ENCODE measurements at places on chromosomes 11 and 22.

DNA sequence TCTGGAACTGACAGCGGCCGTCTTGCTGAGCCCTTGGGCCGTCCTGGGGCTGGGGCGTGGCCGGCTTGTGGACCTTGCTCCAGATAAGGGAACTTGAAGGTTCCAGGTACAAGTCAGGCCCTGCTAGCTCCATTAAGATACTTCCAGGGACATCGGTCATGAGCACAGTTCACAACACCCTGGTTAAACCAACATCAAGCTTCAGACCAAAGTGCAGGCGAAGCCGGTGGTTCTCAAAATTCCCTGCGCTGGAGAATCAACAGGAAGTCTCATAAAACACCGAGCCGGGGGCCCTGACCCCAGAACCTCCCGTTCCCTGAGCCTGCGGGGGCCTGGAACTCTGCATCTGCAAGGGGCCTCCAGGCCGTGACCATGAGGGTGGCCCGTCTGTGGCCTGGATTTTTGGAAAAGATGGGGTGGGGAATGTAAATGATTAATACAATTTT is 1043.8 kb downstream of the BRD1 start:
- DNase-seq, result no peak

DNA sequence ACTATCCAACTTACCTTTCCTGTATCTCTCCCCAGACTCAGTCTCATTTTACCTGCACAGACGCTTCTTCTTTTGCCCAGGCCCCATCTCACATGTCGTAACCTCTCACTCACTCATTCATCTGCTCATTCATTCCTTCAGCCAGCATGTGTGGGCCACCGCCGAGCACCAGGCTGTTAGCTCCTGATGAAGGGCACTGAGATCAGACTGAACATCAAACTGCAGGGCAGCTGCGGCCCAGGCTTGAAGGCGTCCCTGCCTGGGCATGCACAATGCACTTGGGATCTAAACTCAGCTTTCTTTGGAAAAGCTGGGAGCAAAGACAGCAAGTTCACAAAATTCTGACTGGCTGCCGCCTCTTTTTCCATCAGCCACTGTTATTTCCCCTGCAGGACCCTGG is 1456.3 kb downstream of the BRD1 start:
- DNase-seq, result no peak

DNA sequence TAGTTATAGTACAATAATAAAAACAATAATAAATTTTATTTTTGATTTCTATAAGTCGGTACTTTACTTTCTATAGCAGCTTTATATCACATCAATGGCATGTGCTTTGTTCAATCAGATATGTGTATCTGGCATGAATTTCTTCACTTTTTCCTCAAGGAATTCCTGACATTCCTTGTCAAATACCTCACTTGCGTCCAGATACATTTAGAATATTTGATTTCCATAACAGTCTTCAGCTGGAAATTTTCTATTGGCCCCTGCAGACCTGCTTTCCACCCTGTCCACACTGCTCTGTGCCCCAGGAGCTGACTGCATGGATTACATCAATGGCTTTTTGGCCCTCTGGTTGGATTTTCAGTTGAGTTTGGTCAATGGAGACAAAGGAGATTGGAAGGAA is 93.2 kb downstream of the FAR1 start:
- no peak for DNase-seq

DNA sequence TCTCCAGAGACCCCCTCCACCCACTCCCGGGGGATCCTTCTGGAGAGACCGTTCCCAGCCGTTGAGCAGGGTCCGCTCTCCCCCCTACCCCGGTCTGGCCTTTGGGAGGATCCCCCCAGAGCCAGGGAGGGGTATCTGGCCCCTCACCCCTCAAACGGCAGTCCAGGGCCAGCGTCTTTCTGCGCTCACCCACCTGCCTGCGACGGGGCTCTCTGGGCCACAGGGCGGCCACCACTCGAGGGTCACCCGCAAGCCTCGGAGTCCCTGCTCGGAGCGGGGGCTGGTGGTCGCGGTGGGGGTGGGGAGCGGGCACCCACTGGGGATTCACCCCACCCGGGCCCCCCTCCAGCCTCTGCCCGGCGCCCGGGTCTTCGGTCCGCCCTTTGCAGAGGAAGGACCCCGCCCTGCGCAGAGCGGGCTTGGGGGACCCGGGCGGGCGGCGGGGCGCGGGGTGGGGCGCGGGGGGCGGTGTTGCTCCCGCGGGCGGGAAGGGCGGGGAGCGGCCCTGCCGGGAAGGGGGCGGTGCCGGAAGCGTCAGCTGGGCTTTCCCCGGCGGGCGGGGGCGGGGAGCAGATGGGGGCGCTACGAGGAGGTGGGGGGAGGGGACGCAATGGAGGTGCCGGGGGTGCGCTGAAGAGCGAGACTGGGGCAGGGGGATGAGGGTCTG is 16.6 kb downstream of the CRELD2 start:
- DNase-seq, result no peak

DNA sequence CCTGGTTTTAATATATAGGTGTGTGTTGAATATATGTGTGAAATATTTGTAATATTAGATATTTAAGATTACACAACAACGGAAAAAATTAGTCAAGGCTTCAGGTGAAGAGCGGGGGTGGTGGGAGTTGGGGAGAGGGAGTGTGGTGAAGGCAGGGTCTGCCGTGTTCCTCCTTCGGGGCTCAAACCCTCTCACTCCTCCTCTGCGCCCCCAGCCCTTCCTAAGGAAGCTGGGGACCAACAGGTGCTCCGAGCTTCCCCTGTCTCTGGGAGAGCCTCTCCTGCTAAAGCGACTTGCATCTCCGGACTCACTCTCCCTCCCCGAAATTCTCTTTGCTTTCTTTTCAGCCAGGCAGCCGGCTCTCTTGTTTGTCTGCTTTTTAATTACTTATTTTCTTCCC is 960 bp upstream of the CADM1 start:
- DNase-seq, result no peak

DNA sequence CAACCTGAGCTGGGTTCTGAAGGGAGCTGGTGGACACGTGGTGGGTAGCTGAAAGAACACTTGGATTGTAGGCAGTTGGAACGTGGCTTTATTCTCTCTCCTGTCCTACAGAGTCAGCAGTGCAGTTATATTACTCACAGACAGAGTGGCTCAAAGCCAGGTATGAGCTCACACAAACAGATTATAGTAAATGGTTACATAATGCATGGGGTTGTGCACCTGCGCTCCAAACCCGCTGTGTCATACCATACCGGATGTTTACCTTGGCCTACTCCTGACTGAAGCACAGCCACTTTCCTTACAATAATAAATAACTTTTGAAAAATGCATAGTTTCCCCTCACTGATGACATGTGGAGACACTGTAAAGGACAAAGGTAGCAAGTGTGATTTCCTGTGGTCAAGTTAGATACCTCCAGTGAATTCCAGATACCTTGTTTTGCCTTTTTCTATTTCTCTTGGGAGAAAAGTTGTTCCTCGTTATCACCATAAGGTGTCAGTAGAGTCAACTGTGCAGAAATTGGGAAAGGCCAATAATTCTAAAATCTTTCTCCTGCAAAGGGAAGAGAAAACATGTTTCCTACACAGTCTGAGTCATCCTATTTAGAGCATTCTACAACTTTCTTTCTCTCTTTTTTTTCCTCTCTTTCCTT is 13.5 kb downstream of the MS4A6A start:
- DNase-seq, result no peak

DNA sequence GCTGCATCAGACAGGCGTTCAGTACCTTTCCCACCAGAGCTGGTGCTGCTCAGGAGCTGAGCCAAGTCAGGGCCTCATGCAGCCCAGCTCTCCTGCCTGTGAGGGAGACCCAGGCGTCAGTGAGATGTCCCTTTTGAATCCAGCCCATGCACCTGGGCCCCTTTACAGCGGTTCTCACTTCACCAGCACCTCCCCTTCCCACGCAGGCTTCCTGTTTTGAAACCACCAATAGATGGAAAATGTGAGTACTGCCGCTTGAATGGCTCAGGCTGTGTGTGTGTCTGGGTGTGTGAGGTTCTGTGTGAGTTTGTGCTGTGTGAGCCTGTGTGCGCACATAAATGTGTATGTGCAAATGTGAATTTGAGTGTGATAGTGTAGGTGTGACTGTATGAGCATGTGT is 88.4 kb downstream of the UBASH3B start:
- peak; percentile 38 for DNase-seq

DNA sequence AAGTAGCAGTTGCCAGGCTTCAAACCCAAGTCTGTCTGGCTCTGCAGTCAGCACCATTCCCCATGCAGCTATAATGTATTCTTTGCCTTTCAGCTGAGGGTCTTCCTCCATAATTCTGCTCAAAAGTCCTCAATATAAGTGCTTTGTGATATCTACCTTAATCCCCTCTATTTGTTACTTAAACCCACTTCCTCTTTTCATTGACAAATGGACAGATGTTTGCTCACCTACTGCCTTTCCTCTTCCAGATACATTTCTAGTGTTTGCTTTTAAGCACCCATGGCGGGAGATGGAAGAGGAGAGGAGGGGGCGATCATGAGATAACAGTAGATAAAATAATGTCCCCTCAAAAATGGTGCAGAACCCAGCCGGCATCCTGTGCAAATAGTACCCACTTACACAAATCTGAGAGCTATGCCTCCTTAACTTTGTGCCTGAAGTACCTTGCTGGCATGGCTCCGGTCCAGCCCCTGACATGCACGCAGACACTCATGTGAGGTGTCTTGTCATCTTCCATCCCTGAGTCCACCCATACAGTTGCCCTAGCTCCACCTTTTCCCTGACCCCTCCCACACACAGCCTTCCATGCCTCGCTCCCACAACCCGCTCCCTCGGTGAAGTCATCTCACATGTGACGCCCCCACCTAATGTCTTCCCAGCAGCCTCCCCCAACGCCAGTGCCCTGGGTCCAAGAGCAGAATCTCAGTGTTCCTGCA is 109.6 kb downstream of the TRIM29 start:
- no peak for DNase-seq

DNA sequence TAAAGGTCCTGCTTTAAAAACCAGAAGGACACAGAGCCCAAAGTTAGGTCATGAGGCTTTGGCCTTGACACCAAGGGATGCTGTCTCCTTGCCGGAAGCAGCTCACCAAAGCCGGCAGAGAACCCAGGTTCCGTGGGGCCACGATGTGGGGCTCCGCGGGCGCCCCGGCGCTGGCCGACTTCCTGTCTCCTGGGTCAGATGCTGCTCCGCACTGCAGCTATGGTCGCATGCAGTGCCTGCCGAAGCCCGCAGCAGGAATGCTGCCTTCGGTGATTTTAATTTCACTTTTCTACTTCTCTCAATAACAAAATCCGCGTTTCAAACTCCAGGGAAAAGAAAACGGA is 454 bp upstream of the OTUB1 start:
- DNase-seq, result no peak

GRCh38 chr11:32886180-32886579 is 6.4 kb upstream of the QSER1 start:
- no peak for DNase-seq
